ENCODE measurements at places on chromosomes 6 and 20.

DNA sequence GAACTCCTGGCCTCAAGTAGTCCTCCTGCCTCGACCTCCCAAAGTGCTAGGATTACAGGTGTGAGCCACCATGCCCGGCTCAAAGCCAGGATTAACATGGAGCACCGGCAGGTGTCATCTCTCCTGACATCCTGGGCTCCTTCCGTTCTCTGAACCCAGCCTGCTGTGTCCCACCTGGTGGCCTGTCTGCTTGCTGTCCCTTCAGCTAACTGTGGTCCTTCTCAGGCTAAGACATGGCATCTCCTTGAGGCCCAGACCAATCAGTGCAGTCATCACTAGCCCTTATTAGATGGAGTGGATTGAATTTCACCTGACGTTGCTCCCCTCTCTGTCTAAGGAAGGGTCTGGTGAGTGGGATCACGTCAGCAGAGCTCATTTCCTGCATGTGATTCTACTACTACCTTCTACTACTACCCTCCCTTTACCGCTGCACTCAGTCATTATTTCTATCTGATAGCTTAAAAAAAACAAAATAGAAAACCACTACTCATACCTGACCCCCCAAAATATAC lies 28.0 kb upstream of the SYNJ2 start:
- DNase-seq: no peak

GRCh38 chr6:36296240-36296639 lies 26.4 kb downstream of the PNPLA1 start:
- no peak for DNase-seq

- DNase-seq: no peak
Observed at GRCh38 chr20:59783641-59784010, 149.8 kb downstream of the SYCP2 start.

- DNase-seq: no peak
Observed at GRCh38 chr20:18011482-18011881, 42.7 kb downstream of the MGME1 start.

- no peak for DNase-seq
Observed at GRCh38 chr6:20186981-20187380, 25.3 kb downstream of the MBOAT1 start.

DNA sequence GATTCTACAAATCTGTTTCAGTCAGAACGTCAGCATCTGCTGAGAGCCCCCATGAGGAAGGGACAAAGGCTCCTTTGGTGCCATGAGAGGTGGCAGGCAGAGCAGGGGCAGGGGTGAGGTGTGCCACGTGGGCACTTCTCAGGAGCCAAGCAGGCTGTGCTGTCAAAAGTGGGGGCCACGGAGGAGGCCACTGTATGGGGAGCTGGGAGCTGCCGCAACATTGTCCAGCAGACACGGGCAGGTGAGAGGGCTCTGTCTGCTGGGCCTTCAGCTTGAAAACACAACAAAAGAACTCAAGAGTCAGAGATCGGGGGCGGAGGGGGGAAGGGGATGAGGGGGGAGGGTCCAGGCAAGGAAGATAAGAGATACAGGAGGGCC lies 21.6 kb upstream of the FOXP4 start:
- no peak for DNase-seq

DNA sequence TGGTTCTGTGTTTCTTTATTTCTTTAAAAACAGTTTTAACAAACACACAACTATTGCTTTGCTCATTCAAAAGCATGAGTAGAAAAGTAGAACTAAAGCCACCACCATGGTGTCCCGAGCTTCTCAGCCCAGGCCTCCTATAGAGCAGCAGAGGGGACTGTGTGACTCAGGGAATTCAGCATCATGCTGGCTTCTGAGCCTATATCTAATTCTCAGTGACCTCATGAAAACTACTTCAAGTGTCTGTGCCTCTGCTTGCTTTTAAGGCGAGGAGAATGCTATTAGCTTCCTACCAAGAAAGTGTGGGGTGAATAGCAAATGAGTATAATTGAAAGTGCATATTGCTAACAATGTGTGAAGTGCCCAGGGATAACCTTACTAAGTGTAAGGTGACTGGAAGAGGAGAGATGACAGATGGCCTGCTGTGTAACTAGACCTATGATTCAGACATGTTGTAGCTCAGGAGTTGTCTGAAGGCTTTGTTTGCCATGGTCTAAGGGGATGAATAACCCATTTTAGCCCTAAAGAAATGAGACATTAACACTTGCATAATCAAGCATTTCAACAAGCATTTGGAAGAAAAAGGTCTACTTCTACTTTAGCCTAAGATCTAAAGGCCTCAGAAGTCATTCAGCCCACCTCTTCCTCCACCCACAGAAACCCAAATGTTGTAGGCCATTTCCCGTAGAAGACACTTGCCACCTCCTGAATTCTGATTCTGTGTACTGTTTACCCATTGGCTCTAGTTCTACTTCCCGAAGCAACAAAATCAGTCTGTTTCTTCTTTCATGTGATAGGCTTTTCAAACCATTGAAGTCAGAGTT lies 121.5 kb upstream of the ARG1 start:
- no peak for DNase-seq

- DNase-seq: no peak
Observed at GRCh38 chr6:24824142-24824938, 25.6 kb upstream of the ARMH2 start.

GRCh38 chr20:63962426-63963347 lies 6.5 kb upstream of the UCKL1 start:
- no peak for DNase-seq

DNA sequence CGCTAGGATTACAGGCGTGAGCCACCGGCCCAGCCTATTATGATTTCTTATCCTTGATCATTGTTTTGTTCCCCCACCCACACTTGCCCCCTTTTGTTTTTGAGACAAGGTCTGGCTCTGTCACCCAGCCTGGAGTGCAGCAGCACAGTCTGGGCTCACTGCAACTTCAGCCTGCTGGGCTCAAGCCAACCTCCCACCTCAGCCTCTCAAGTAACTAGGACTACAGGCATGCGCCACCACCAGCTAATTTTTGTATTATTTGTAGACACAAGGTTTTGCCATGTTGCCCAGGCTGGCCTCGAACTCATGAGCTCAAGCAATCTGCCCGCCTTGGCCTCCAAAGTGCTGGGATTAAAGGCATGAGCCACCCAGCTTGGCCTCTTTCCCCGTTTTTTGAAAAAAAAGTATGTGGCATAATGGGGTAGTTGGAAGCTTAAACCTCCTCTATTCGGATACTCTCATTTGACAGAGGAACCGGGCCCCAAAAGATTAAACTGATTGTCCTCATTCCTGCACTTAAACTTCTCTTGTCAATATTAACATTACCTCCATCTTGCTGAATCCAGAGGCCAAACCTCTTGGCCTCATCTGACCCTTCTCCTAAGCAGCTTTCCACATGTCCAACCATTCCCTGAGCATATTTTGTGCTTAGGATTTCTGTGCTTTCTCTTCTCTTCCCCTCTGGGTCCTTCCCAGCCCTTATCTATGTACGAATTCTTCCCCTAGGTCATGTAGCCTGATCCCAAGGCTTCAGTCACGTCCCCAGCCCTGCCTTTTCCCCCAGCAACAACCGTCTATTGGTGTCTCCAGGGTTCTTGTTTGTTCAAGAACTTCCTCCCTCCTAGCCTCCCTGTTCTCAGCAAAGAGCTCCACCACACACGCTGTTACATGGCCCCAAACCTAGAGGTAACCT lies 6.1 kb upstream of the EZR start:
- DNase-seq: no peak
